CD4-positive, alpha-beta T cell (primary cell): ENCODE measurements at places on chromosomes 12 and 14. TPM values are rescaled to one million over a fixed set of nuclear protein-coding genes. Genes with fewer than 3 reads are reported as not detected.

DNA sequence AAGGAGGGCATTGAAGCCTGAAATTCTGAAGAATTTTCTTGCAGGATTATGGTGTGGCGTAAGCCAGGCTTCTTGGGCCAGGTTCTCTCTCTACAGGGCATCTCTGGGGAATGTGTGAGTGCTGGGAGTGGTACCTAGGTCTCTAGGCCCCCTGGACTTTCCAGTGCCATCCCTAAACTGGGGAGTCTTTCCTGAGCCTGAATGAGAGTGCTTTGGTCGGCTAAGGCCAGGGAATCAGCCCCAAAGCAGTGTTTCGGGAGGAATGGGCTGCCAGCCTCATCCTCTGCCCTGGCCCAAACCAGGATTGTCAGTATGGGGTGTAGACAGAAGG, 93.9 kb downstream of the CALM1 start:
- no peaks in the 10 kb centered on the region for H3K36me3 ChIP-seq
- no peak for DNase-seq
- no peak overlapping the region for H3K4me3 ChIP-seq

DNA sequence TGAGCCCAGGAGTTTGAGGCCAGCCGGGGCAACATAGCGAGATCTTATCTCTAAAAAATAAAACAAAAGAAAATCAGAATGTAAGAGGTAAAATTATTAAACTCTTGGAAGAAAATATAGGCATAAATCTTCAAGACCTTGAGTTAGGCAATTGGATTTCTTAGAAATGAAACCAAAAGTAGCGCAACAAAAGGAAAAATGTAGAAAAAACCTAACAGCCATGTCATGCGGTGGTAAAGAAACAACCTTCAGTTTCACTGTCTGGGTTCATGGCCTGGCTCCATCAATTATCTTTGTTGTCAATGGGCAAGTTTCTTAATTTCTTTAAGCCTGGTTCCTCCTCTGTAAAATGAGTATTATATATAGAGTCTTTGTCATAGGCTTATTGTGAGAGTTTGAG, 5.6 kb upstream of the GCH1 start:
- peak overlapping the region; percentile 20 for H3K4me3 ChIP-seq
- peak; percentile 37 for DNase-seq
- H3K27ac ChIP-seq, result no peak overlapping the region
- no peaks in the 10 kb centered on the region for H3K36me3 ChIP-seq

- no peak overlapping the region for H3K27ac ChIP-seq
- no peaks in the 10 kb centered on the region for H3K4me1 ChIP-seq
- no peaks in the 10 kb centered on the region for H3K36me3 ChIP-seq
- H3K27me3 ChIP-seq, result no peaks in the 10 kb centered on the region
Measured at GRCh38 chr14:95024380-95024779, 132.9 kb downstream of the DICER1 start.

- no peak overlapping the region for H3K27ac ChIP-seq
- no peak overlapping the region for H3K4me3 ChIP-seq
- no peaks in the 10 kb centered on the region for H3K27me3 ChIP-seq
- peaks cover 14% of the 10 kb centered on the region for H3K4me1 ChIP-seq
- no peaks in the 10 kb centered on the region for H3K36me3 ChIP-seq
Measured at GRCh38 chr14:98364961-98365360, 907.0 kb downstream of the BCL11B start.

DNA sequence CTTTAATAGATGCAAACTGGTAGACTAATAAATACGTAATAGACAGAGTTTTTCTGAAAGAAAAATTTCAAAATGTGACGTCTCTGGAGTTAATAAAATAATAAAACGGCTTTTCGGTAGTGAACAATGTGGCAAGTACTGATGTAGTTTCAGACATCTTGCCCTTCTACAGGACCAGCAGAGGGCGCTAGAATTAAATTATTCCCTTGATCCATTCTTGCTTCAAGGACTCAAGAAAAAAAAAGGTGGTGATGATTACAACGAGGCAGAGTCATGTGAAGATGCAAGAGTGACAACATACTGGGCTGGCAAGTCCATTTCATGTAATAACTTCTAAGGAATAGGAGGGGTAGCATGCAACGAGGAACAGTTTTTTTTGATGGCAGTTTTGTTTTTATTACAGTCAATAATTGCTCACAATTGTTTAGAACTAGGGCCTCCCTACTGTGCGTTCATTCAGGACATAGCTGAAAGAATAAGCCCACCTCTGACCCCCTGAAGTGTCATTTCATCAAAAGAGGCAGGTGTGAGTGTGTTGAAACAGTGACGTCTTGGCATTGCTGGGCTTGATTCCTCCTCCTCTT, 101.0 kb upstream of the GZMB start:
- H3K4me3 ChIP-seq, result no peak overlapping the region
- no peaks in the 10 kb centered on the region for H3K4me1 ChIP-seq
- DNase-seq, result no peak
- H3K27me3 ChIP-seq, result no peaks in the 10 kb centered on the region
- no peaks in the 10 kb centered on the region for H3K36me3 ChIP-seq

DNA sequence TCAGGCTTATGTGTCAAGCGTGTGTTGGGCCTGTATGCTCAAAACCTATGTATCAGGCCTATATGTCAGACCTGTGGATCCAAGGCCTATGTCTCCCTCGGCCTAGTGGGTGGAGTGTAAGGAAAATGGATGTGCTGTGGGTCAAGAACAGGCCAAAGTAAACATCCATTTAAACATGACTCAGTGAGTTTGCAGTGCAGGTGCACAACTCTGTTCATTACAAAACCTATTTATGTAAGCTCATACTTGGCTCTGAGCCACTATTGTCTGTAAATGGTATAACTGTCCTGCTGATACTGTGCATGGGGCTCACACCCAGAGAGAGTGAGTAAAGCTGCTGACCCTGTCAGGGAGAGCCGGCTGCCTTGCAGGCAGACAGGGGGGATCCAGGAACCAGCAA, 249.7 kb upstream of the AVPR1A start:
- no peaks in the 10 kb centered on the region for H3K4me1 ChIP-seq
- no peaks in the 10 kb centered on the region for H3K36me3 ChIP-seq
- no peak for DNase-seq
- no peak overlapping the region for H3K27ac ChIP-seq
- no peak overlapping the region for H3K4me3 ChIP-seq
- no peaks in the 10 kb centered on the region for H3K27me3 ChIP-seq

GRCh38 chr14:101491841-101492240, 69.5 kb upstream of the DIO3 start:
- H3K27ac ChIP-seq, result no peak overlapping the region
- H3K27me3 ChIP-seq, result peaks cover 11% of the 10 kb centered on the region
- H3K4me3 ChIP-seq, result no peak overlapping the region
- no peaks in the 10 kb centered on the region for H3K4me1 ChIP-seq
- no peak for DNase-seq

DNA sequence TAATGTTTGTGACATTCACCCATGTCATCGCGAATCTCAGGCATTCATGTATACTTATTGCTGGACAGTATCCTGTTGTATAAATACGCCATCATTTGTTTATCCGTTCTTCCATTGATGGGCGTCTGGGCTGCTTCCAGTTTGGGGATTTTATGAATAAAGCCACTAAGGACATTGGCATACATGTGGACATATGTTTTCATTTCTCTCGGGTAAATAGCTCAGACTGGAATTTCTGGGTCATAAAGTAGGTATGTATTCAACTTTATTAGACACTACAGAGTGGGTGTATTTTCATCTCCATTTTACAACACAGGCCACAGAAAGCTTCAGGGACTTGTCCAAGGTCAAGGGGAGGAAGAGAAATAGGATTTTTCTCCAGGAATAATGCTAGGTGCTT, 48.9 kb downstream of the HRK start:
- no peak overlapping the region for H3K27ac ChIP-seq
- no peaks in the 10 kb centered on the region for H3K4me1 ChIP-seq
- no peaks in the 10 kb centered on the region for H3K27me3 ChIP-seq
- no peak for DNase-seq

DNA sequence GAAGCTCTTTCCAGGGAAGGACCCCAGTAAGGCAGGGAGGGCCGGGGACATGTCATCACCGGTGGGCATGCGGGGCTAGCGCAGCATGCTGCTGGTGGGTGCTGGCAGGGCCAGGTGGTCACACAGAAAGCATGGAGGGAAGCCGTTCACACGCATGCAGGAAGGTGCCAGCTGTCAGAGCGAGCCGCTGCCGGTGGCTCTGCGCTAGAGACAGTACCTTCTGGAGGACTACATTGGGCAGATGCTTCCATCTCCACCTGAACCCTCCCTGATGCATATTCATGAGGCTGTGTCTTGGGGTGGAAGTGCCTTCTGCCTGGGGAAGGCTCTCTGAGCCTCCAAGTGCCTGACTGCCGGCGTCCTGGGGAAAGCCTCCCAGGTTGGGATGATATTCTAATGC, 203.8 kb downstream of the CALM1 start:
- no peak for DNase-seq
- H3K4me1 ChIP-seq, result no peaks in the 10 kb centered on the region
- no peaks in the 10 kb centered on the region for H3K36me3 ChIP-seq
- no peaks in the 10 kb centered on the region for H3K27me3 ChIP-seq
- H3K27ac ChIP-seq, result no peak overlapping the region
- no peak overlapping the region for H3K4me3 ChIP-seq

DNA sequence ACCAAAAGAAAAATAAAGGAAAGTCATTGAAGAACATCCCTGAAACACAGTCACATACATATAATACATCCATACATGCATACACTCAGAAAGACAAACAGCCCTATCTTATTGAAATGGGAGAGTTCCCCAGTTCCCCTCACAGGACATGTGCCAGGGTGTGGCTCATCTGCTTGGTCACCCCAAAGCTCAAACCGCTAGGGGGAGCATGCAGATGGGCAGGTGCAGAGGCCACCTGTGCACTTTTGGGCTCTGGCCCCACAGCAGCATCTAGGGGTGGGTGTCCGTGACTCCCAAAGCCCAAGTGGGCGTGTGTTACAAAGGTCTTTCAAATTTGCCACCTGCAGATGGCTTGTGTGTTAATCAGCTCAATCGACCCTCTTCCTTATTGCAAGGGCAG, 75.2 kb downstream of the CMAS start:
- no peak overlapping the region for H3K27ac ChIP-seq
- no peaks in the 10 kb centered on the region for H3K27me3 ChIP-seq
- DNase-seq, result peak; percentile 21
- peaks cover 4% of the 10 kb centered on the region for H3K4me1 ChIP-seq

- DNase-seq, result no peak
- peaks cover 17% of the 10 kb centered on the region for H3K4me1 ChIP-seq
- no peaks in the 10 kb centered on the region for H3K36me3 ChIP-seq
- H3K27ac ChIP-seq, result no peak overlapping the region
- H3K27me3 ChIP-seq, result no peaks in the 10 kb centered on the region
Measured at GRCh38 chr12:13146336-13146938, 43.0 kb upstream of the GSG1 start.

- no peaks in the 10 kb centered on the region for H3K4me1 ChIP-seq
- H3K27ac ChIP-seq, result no peak overlapping the region
- no peak for DNase-seq
- H3K36me3 ChIP-seq, result no peaks in the 10 kb centered on the region
- H3K27me3 ChIP-seq, result no peaks in the 10 kb centered on the region
Measured at GRCh38 chr14:32980902-32981501, 42.3 kb downstream of the NPAS3 start.

- H3K36me3 ChIP-seq, result no peaks in the 10 kb centered on the region
- no peak for DNase-seq
- H3K27me3 ChIP-seq, result no peaks in the 10 kb centered on the region
- H3K4me3 ChIP-seq, result no peak overlapping the region
- peaks cover 11% of the 10 kb centered on the region for H3K4me1 ChIP-seq
Measured at GRCh38 chr12:8692573-8692972, 5.2 kb upstream of the RIMKLB start.

GRCh38 chr14:93986955-93987354, 10.1 kb upstream of the CCDC197 start:
- no peak overlapping the region for H3K4me3 ChIP-seq
- no peak for DNase-seq
- H3K27me3 ChIP-seq, result no peaks in the 10 kb centered on the region
- H3K4me1 ChIP-seq, result peaks cover 4% of the 10 kb centered on the region
- no peaks in the 10 kb centered on the region for H3K36me3 ChIP-seq
- no peak overlapping the region for H3K27ac ChIP-seq

- H3K27ac ChIP-seq, result no peak overlapping the region
- no peak for DNase-seq
- H3K4me3 ChIP-seq, result no peak overlapping the region
- H3K27me3 ChIP-seq, result no peaks in the 10 kb centered on the region
- H3K4me1 ChIP-seq, result peaks cover 19% of the 10 kb centered on the region
- peaks cover 3% of the 10 kb centered on the region for H3K36me3 ChIP-seq
Measured at GRCh38 chr14:100532906-100533655, 54.1 kb downstream of the BEGAIN start.

- no peaks in the 10 kb centered on the region for H3K36me3 ChIP-seq
- DNase-seq, result no peak
- H3K27me3 ChIP-seq, result no peaks in the 10 kb centered on the region
- no peak overlapping the region for H3K4me3 ChIP-seq
Measured at GRCh38 chr12:97288531-97288930, 174.1 kb upstream of the RMST start.

GRCh38 chr14:50342221-50343078, 30.3 kb downstream of the DMAC2L start:
- no peak for DNase-seq
- no peak overlapping the region for H3K27ac ChIP-seq
- H3K27me3 ChIP-seq, result no peaks in the 10 kb centered on the region
- H3K4me1 ChIP-seq, result peaks cover 3% of the 10 kb centered on the region
- no peak overlapping the region for H3K4me3 ChIP-seq
- H3K36me3 ChIP-seq, result peaks cover 15% of the 10 kb centered on the region

GRCh38 chr14:98949481-98950135, 322.4 kb downstream of the BCL11B start:
- H3K27me3 ChIP-seq, result no peaks in the 10 kb centered on the region
- no peak for DNase-seq
- H3K27ac ChIP-seq, result no peak overlapping the region
- no peak overlapping the region for H3K4me3 ChIP-seq
- no peaks in the 10 kb centered on the region for H3K4me1 ChIP-seq

GRCh38 chr12:54033980-54034784, 1.3 kb downstream of the HOXC5 start:
- peaks cover 91% of the 10 kb centered on the region for H3K27me3 ChIP-seq
- H3K36me3 ChIP-seq, result no peaks in the 10 kb centered on the region
- H3K4me3 ChIP-seq, result no peak overlapping the region
- no peak overlapping the region for H3K27ac ChIP-seq
- H3K4me1 ChIP-seq, result peaks cover 40% of the 10 kb centered on the region

GRCh38 chr12:79366374-79366773, 324.4 kb downstream of the PAWR start:
- DNase-seq, result no peak
- no peaks in the 10 kb centered on the region for H3K36me3 ChIP-seq
- H3K4me3 ChIP-seq, result no peak overlapping the region
- H3K27ac ChIP-seq, result no peak overlapping the region

The CLIP1 gene
- total RNA-seq, result 52.0 TPM

The PLEKHG7 gene
- not detected for total RNA-seq

The OTX2 gene
- not detected for total RNA-seq

The PRR13 gene
- 133 TPM for total RNA-seq

The KCNH5 gene
- total RNA-seq, result not detected

The RIMKLB gene
- 14.8 TPM for total RNA-seq

The GCN1 gene
- 128 TPM for total RNA-seq

The MYF5 gene
- not detected for total RNA-seq
